Mesendoderm (in vitro differentiated cells): ENCODE measurements at places on chromosomes 1 and 21.

GRCh38 chr1:167716000-167716271, 5.8 kb upstream of the MPZL1 start:
- peak overlapping the region; percentile 38 for H3K4me3 ChIP-seq
- DNase-seq, result no peak
- no peaks in the 10 kb centered on the region for H3K27me3 ChIP-seq
- H3K27ac ChIP-seq, result no peak overlapping the region
- peaks cover 12% of the 10 kb centered on the region for H3K4me1 ChIP-seq
- no peaks in the 10 kb centered on the region for H3K36me3 ChIP-seq

- H3K36me3 ChIP-seq, result no peaks in the 10 kb centered on the region
- H3K4me1 ChIP-seq, result no peaks in the 10 kb centered on the region
- H3K4me3 ChIP-seq, result no peak overlapping the region
- H3K27me3 ChIP-seq, result no peaks in the 10 kb centered on the region
- no peak overlapping the region for H3K27ac ChIP-seq
Observed at GRCh38 chr1:174469687-174470086, 21.9 kb downstream of the GPR52 start.

DNA sequence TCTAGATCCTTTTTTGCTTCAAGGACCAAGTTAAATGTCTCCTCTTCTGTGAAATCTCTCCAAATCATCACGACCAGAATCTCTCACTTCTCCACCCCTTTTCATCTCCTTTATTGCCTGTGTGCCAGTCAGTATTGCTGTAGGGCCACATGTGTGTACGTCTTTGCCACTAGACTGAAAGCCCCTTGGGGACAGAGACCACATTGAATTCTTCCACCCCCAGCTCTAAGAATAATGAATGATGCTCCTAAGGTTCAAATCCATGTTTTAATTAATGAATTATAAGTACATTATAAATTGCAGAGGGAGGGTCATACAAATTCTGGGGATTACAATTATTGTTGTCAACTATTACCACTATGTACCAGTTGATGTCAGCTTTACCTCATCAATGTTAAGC, 343.8 kb downstream of the USP25 start:
- no peak for DNase-seq
- no peaks in the 10 kb centered on the region for H3K4me1 ChIP-seq
- H3K4me3 ChIP-seq, result no peak overlapping the region
- H3K27ac ChIP-seq, result no peak overlapping the region

DNA sequence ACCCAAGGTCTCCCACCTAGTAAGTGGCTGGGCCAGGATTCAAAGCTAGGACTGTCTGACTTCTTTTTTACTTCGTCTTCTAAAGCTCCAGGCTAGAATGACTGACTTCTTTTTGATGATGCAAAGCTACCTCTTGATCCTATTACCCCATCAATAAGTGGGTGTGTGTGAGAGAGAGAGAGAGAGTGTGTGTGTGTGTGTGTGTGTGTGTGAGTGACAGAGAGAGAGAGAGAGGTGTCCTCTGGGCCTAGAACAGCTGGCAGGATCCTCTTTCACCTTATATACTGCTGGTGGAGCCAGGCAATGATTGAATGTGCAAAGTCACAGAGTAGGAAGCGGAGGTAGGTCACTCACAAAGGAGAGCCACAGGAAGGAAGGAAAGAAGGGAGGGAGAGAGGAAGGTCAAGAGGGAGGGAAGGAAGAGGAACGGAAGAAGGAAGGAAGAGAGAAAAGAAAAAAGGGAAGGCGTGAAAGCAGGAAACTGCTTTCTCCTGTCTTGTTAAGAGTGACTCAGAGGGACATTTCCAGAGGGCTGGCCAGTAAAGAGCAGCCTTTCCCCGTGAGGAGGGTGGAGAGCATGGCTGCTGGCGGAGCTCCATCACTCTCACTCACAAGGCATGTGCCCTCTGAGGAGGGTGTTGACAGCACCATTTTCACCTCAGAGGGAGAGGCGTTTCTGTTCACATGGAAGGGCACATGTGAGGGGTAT, 68.9 kb downstream of the CDC7 start:
- DNase-seq, result no peak
- H3K27ac ChIP-seq, result no peak overlapping the region
- H3K4me1 ChIP-seq, result no peaks in the 10 kb centered on the region
- no peaks in the 10 kb centered on the region for H3K36me3 ChIP-seq
- no peak overlapping the region for H3K4me3 ChIP-seq

DNA sequence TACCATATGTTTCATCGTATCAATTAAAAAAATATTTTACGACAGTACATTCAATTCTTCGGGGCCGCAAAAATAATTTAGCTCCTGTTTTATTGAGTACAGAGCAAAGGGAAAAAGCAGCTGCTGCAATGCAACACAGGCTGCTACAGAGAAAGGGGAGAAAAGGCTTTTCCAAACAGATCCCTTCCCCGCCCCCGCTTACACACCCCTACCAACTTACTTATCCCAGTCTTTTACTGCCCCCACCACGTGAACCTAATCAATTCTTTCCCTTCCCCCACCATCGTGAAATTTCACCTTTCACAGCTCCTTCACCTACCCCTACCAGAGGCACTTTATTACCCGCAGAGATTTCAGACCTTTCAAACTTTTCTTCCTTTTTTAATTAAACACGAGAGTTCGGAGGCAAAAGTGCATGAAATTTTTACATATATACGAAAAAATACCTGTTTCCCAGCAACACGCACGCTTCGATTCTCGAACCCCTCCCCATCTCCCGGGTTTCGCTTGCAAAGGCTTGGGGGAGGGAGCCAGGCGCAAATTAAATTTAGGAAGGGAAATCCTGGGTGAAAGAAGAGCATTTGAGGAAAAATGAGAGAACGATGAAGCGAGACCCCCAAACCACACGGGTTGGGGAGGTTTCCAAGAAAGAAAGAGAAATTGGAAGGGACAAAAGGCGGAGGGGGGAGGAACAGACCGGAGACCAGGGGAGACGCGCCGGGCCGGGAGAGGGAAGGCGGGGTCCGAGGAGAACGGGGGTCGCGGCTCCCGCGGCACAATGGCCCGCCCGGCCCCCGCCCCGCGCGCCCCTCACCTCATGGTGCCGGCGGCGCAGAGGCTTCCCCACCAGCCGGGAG, 823 bp downstream of the ENAH start:
- H3K36me3 ChIP-seq, result no peaks in the 10 kb centered on the region
- H3K27ac ChIP-seq, result peak overlapping the region; percentile 91
- H3K4me1 ChIP-seq, result peaks cover 3% of the 10 kb centered on the region
- H3K4me3 ChIP-seq, result peak overlapping the region; percentile 98
- peak; percentile 87 for DNase-seq

DNA sequence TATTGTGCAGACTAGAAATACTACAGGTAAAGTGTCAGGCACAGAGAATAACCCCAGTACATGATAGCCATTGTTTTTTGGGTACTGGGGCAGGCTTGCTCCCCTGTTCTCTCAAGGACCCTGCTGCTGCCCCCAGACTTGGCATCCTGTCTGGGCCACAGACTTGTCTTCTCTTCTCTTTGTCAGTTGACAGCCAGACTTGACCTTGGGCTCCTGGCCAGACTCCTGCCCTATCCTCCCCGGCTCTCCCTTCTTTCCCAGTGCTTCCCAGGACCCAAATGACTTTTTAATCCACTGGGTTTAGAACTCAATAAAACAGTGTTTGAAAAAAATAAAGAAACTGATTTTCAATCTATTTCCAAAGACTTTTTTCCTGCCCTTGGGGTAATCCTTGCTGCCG, 43.2 kb downstream of the ZSCAN20 start:
- DNase-seq, result no peak
- no peak overlapping the region for H3K4me3 ChIP-seq
- peaks cover 3% of the 10 kb centered on the region for H3K4me1 ChIP-seq
- no peak overlapping the region for H3K27ac ChIP-seq
- H3K27me3 ChIP-seq, result no peaks in the 10 kb centered on the region

GRCh38 chr1:186059752-186060151, 315.3 kb downstream of the TPR start:
- H3K27me3 ChIP-seq, result no peaks in the 10 kb centered on the region
- H3K27ac ChIP-seq, result no peak overlapping the region

- no peaks in the 10 kb centered on the region for H3K36me3 ChIP-seq
- H3K4me3 ChIP-seq, result no peak overlapping the region
- DNase-seq, result peak; percentile 80
- peaks cover 3% of the 10 kb centered on the region for H3K4me1 ChIP-seq
- no peak overlapping the region for H3K27ac ChIP-seq
- H3K27me3 ChIP-seq, result no peaks in the 10 kb centered on the region
Observed at GRCh38 chr1:26537951-26538352, 8.4 kb downstream of the RPS6KA1 start.

DNA sequence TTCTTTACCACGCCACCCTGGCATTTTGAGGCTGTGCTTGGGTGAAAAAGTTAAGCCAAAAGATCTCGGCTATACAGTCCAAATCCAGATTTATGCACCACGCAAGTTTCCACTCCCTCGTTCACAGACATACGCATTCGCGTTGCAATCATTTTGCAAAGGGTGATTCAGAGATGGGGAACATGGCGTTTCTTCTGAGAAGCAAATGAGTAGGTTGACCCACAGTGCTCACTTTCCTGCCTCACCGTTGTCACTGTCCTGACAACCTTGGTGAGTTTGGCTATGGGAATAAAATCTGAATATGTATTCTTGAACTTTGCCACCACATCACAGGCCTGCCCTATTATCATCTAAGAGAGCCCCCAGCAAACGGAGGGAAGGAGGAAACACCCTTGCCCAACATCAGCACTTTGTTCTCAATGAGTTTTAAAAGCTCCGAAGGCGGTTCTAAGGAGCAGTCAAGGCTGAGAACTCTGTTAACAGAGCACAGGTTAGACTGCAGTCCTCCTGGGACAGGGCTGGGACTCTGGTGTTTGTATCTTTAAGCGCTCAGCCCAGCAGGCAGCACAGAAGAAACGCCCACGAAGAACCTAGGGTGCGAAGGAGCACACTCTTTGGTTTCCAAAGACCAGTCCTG, 86.4 kb downstream of the RUNX1 start:
- no peak for DNase-seq
- H3K4me1 ChIP-seq, result no peaks in the 10 kb centered on the region
- no peaks in the 10 kb centered on the region for H3K36me3 ChIP-seq
- H3K27ac ChIP-seq, result no peak overlapping the region
- no peaks in the 10 kb centered on the region for H3K27me3 ChIP-seq

DNA sequence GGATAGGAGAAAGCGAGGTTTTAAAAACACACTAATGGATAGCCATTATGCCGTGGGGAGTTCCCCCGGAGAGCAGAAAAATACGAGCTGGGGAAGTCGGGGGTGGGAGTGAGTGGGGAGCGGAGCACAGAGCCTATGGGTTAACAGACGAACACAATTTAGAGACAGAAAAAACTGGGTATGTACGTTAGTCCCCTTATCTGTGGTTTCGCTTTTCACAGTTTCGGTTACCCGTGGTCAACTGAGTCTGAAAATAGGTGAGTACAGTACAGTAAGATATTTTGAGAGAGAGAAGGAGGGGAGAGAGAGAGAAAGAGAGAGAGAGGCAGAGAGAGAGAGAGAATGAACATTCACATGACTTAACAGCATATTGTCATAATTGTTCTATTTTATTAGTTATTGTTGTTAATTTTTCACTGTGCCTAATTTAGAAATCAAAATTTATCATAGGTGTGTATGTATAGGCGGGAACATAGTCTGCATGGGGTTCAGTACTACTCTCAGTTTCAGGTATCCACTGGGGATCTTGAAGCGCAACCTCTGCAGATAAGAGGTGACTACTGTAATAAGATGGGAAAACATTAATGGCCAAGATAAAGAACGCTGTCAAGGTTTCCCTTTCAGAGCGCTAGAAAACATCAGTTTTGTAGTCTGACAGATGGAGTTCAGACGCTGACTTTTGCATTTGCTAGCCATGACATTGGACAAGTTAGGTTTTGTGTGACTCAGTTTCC, 125.6 kb upstream of the LMO4 start:
- no peak for DNase-seq
- H3K27me3 ChIP-seq, result no peaks in the 10 kb centered on the region
- H3K4me3 ChIP-seq, result no peak overlapping the region
- no peaks in the 10 kb centered on the region for H3K36me3 ChIP-seq
- no peak overlapping the region for H3K27ac ChIP-seq

DNA sequence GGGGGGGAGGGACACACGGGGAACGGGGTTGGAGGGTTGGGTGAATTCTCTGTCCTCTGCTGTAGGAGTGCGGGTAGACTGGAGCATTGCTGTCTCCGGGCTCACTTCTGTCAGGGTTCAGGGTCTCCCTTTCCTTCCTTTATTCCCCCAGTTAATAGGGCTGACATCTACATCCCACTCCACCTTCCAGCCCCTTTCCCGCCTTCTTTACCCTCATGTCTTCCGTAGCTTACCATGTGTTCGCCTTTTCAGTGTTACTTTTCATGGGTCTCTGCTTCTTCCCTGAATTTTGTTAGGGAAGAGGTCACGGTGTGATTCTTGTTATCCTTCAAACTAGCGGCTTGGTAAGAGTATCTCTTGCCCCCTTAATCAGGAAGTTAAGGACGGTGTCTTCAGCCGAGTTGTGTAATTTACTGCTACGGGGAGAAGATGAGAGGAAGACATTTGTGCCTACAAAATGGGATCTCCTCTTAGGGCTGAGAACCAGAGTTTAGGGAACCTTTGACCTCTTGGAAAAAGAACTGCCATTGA, 917 bp downstream of the RAP1A start:
- peaks cover 5% of the 10 kb centered on the region for H3K4me1 ChIP-seq
- DNase-seq, result peak; percentile 67
- H3K4me3 ChIP-seq, result peak overlapping the region; percentile 95
- no peaks in the 10 kb centered on the region for H3K36me3 ChIP-seq

- no peak overlapping the region for H3K27ac ChIP-seq
- H3K36me3 ChIP-seq, result no peaks in the 10 kb centered on the region
- peak; percentile 32 for DNase-seq
- no peak overlapping the region for H3K4me3 ChIP-seq
- H3K4me1 ChIP-seq, result no peaks in the 10 kb centered on the region
Observed at GRCh38 chr1:185200889-185201288, 43.9 kb downstream of the SWT1 start.

GRCh38 chr1:156463874-156464273, 36.7 kb downstream of the MEF2D start:
- peak; percentile 69 for DNase-seq
- H3K36me3 ChIP-seq, result no peaks in the 10 kb centered on the region
- H3K4me3 ChIP-seq, result no peak overlapping the region

DNA sequence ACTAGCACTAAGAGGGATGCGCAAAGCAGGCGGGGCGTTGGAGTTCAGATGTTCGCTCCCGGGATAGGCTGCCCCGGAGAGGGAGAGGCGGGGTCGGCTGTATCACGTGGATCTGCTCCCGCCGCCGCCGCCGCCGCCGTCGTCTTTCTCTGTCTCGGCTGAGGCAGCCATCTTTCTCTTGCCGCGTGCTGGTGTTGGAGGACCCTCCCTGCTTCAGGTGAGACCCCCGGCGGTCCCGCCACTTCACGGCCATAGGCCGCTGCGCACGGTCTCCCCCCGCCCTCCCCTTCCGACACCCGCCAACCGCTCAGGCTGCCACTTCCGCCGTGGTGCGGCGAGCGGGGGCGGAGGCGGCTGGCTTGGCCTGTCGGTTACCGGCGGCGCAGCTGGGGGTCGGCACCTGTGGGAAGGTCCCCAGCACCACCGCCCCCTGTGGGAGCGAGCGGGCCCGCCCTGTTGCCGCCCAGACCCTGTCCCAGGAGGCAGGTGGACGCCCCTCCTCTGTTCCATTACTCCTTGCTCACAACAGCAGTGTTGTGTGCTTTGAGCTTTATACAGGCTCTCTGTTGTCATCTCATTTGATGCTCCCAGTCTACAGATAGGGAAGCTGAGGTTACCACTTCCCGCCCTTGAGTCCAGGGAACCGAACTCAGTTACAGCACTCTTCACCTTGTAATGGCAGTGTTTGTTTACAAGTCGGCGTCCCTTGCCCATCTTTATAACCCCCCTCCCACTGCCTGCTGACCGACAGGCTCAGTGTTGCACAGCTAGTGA, at the start of gene BTF3L4:
Gene BTF3L4 (plus strand): TSS at position 133 of the 774 bp plus-strand sequence. CDS start 3,553 bp downstream, outside the sequence.
- peaks cover 5% of the 10 kb centered on the region for H3K4me1 ChIP-seq
- no peaks in the 10 kb centered on the region for H3K36me3 ChIP-seq
- peak within 1 kb of the TSS; percentile 88 for H3K27ac ChIP-seq
- H3K4me3 ChIP-seq, result peak within 1 kb of the TSS; percentile 90
- peak; percentile 99 for DNase-seq
